ENCODE measurements at places on chromosomes 12 and 14.
A peak's percentile ranks its signal among the peaks of the same experiment; 100 is the strongest.

- peak; percentile 20 for DNase-seq
Measured at GRCh38 chr12:989751-990660, 1.0 kb upstream of the ERC1 start.

GRCh38 chr12:56300644-56301464 lies 724 bp upstream of the CS start:
- no peak for DNase-seq

DNA sequence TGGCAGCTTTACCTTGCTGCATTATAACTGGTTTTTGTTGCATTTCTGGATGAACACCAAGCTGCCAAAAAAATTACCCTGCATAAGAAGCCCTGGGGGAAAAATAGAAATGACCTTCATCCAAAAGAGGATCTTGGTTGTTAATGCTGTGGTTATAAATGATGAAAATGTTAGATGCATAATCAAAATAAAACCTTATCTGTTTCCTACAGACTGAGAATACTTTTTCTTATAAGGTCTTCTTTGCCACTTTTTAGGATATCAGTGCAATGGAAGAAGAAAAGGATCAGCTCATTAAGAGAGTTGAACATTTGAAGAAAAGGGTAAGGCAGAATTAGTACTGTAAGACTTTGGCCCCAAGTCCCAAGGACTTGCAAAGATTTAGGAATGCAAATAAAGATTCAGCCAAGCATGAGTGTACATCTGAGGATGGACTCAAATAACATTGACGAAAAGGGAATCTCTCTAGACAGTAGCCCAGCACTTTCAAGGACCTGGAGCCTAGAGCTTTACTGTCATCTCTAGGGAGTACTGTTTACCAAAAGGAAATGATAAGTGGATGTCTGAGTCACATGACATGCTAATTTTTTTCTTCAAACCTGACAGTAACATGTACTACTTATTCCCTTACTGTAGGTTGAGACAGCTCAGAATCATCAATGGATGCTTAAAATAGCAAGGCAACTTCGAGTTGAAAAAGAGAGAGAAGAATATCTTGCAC lies 10.7 kb downstream of the IFT81 start:
- DNase-seq: no peak

DNA sequence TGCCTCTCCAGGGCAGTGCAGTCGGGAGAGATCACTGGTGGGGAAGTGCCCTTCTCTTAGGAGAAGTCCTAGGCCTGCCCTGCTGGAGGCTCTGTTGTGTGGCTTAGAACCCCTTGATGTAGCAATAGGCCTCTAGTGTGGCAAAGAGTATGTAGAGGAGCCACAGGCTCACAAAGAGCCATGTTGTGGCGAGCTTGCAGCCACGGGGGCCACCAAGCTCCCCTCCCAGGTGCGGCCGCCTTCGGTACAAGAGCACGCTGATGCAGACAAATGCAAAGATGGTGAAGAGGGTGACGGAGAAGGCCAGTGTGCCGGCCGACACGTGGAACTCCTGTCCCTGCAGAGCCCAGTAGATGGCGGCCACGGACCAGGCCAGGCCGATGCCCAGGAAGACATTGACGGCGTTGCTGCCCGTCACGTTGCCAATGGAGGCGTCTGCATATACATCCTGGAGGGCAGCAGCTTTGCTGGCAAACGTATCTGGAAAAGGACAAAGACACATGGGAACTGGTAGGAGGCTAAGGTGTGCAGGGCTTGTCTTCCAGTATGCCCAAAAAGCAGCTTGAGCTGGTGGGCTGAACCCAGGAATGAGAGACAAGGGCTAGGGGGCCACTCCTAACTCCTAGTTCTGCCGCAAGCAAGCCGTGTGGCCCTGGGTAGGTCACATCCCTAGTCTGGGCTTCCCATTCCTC lies 142.8 kb downstream of the SLC8A3 start:
- DNase-seq: no peak

GRCh38 chr14:49553106-49553505 lies 33.1 kb downstream of the RPS29 start:
- DNase-seq: no peak

GRCh38 chr12:27566159-27566558 lies 42.2 kb downstream of the PPFIBP1 start:
- DNase-seq: no peak

DNA sequence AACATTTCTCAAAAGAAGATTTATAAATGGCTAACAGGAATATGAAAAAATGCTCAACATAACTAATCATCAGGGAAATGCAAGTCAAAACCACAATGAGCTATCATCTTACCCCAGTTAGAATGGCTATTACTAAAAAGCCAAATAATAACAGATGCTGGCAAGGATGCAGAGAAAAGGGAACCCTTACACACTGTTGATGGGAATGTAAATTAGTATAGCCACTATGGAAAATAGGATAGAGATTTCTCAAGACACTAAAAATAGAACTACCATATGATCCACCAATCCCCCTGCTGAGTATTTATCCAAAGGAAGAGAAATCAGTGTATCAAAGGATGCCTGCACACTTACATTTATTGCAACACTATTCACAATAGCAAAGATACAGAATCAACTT lies 58.3 kb downstream of the GUCY2C start:
- no peak for DNase-seq

DNA sequence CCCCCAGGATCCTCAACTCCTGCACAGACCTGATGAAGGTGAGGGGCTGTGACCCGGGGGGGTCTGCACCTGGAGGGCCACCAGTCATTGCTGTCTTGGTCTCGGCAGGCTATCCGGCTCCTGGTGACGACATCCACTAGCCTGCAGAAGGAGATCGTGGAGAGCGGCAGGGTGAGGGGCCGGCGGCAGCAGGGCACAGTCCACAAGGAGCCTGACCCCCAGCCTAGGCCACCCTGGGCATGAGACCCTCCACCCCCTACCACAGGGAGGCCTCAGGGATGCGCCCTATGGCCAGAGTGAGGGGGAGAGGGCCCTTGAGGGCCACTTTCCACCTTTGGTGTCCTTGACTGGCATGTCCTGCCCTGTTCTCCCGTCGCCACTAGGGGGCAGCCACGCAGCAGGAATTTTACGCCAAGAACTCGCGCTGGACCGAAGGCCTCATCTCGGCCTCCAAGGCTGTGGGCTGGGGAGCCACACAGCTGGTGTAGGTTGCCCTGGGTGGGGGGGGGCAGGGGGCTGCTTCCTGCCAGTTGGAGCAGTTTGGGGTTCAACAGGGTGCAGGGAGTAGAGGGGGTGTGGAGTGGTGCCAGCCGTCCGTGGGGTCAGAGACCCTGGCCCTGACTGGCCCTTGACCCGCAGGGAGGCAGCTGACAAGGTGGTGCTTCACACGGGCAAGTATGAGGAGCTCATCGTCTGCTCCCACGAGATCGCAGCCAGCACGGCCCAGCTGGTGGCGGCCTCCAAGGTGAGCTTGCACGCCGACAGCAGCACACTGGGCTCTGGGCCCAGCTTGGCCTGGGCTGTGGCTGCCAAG lies 25.0 kb downstream of the HIP1R start:
- DNase-seq: peak; percentile 69

GRCh38 chr14:59463787-59464485 lies 1.2 kb downstream of the GPR135 start:
- DNase-seq: no peak

- no peak for DNase-seq
Measured at GRCh38 chr12:2693244-2693860, 101.4 kb upstream of the FKBP4 start.

- DNase-seq: no peak
Measured at GRCh38 chr14:74980398-74980730, 22.4 kb upstream of the EIF2B2 start.

DNA sequence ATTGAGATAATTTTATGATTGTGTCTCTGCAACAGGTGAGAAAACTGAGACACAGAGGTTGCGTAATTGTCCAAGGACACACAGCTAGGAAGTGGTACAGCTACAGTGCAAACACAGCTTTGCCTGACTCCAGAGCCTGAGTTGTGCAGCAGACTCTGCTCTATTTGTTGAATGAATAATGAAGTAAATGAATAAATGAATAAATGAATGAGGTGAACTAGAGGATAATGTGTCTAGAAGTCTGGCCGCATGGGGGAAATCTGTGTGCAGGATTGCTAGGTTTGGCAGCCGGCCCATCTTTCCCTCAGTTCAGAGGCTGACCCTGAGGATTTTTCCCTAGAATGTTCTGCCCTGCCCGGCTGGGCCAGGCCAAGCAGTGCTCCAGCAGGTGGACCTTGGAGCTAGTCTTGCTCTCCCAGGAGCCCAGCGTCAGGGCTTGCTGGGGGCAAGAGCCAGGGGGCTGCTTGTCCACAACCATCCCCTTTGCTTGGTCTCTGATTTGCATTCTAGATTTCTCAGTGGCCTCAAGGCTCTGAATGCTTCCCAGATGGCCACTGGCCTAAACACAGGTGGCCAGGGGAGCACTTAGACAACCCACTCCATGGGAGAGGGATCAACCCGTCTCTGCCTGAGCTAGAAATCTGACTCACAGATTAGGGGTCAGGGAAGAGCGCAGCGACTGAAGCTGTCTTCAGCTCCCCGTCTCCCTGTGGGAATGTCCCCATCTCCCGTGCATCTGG lies 225.2 kb downstream of the C12orf75 start:
- DNase-seq: no peak

DNA sequence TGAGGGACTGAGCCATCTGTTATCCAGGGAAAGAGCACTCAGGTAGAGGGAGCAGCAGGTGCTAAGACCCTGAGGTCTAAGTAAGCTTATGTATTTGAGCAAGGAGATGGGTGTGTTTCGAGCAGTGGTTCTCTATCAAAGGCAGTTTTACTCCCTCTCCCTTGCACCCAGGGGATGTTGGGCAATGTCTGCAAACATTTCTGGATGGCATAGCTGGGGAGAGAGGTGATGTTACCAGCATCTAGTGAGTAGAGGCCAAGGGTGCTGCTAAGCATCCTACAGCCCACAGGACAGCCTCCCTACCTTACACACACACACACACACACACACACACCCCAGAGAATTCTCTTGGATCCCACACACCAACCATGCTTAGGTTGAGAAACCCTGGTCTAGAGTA lies 221.0 kb upstream of the PWP1 start:
- DNase-seq: no peak

GRCh38 chr12:30178916-30179315 lies 395.2 kb upstream of the TMTC1 start:
- no peak for DNase-seq

- no peak for DNase-seq
Measured at GRCh38 chr12:95413576-95413975, 60.4 kb upstream of the METAP2 start.

- no peak for DNase-seq
Measured at GRCh38 chr14:68587931-68588330, 204.9 kb downstream of the ZFP36L1 start.

GRCh38 chr14:30655124-30655523 lies 33.0 kb downstream of the SCFD1 start:
- DNase-seq: no peak

GRCh38 chr12:108575199-108575912 lies 13.0 kb downstream of the ISCU start:
- DNase-seq: no peak

DNA sequence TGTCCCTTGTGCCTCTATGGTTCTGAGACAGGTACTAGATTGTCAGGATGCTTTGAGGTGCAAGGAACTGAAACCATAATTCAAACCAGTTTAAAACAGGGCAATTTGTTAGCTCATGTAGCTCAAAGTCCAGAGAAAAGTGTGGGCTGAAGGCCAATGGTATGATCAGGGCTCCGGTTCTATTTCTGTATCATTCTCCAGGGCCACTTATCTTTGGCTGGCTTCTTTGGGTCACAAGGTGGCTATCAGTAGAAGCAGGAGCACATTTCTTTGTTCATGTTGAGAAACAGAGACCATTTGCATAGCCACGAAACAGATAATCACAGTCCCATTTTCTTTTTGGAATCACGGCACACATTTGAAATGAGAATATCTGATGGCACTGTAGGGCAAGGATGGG lies 294.9 kb downstream of the ETNK1 start:
- no peak for DNase-seq

DNA sequence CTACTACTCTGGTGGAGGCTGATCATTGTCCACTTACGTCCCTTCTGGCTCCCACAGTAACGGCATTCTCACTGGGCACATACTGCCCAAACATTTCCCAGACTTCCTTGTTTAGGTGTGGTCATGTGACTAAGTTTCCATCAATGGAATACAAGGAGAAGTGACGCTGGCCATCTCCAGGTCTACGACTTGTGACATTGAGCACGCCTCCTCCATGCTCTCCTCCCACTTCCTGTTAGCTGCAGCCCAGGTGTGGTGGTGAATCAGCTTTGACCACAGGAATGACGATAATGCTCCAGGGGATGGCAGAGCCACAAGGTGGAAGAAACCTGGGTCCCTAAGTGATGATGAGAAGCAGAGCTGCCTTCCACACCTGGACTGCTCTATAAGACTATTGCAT lies 6.0 kb upstream of the SLC24A4 start:
- DNase-seq: no peak

DNA sequence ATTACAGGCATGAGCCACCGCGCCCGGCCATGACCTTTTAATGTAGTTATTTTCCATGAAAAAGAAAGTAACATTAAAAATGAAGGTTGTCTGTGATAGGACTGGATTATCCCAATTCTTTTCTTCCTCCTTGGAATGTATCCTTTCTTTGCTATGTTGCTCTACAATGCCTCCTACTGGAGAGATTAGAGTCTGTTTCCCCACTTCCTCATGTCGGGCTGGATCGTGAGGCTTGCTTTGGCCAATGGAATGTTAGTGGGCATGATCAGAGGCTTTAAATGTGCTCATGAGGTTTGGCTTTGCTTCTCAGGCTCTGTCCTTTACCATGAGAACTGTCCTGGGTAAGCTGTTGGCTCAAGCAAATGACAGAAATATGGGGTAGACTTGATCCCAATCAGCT lies 34.7 kb upstream of the SOCS2 start:
- no peak for DNase-seq

GRCh38 chr14:33465846-33466700 lies 484.8 kb downstream of the EGLN3 start:
- no peak for DNase-seq

DNA sequence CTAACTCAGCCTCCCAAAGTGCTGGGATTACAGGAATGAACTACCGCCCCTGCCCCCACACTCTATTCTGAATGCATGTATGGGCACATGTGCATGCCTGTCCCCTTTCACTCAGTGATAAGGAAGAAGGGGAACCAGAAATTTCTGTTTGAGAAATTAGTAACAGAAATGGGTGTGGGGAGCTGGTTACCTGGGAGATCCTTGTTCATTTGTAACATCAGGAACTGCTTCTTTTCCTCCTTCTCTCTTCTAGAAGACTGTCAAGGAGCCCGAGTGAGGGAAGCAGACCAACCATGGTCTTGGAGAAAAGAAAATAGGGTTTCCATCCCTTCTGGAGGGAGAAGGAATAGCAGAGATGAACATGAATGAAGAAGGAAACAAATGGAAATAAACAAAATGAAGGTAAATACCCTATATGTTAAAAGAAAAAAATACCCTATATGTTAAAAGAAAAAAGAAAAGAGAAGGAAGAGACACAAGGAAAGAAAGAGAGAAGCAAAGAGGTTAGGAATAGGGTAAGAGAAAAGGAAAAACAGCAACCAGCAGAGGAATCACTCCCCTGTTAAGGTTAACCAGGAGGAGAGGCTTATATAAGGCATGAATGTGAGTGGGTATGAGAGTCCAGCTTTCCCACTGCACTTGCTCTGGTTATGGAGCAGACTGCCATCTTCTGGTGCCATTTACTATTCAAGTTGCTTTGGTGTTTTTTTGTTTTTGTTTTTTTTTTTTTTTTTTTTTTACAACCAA lies 3.3 kb downstream of the PPP1R3E start:
- no peak for DNase-seq

Data from stimulated activated CD4-positive, alpha-beta T cell treated with anti-CD3 and anti-CD28 coated beads, Interleukin-2, amount 100 ng/mL, for 4 hours (primary cell).